ENCODE measurements at places on chromosomes 13 and 19.
A peak's percentile ranks its signal among the peaks of the same experiment; 100 is the strongest.

GRCh38 chr19:18152817-18153555 lies at the start of gene PIK3R2:
Gene PIK3R2 (plus strand): TSS chr19:18153163. CDS start chr19:18155880, 2,717 bp downstream.
- peak; percentile 90 for DNase-seq

GRCh38 chr13:49303533-49304252 lies 56.0 kb downstream of the CDADC1 start:
- DNase-seq, result no peak

- DNase-seq, result no peak
Measured at GRCh38 chr13:31853643-31854326, 114.5 kb downstream of the RXFP2 start.

- no peak for DNase-seq
Measured at GRCh38 chr13:114066956-114067355, 65.5 kb downstream of the RASA3 start.

GRCh38 chr19:16849168-16849567 lies 20.0 kb downstream of the SIN3B start:
- no peak for DNase-seq

DNA sequence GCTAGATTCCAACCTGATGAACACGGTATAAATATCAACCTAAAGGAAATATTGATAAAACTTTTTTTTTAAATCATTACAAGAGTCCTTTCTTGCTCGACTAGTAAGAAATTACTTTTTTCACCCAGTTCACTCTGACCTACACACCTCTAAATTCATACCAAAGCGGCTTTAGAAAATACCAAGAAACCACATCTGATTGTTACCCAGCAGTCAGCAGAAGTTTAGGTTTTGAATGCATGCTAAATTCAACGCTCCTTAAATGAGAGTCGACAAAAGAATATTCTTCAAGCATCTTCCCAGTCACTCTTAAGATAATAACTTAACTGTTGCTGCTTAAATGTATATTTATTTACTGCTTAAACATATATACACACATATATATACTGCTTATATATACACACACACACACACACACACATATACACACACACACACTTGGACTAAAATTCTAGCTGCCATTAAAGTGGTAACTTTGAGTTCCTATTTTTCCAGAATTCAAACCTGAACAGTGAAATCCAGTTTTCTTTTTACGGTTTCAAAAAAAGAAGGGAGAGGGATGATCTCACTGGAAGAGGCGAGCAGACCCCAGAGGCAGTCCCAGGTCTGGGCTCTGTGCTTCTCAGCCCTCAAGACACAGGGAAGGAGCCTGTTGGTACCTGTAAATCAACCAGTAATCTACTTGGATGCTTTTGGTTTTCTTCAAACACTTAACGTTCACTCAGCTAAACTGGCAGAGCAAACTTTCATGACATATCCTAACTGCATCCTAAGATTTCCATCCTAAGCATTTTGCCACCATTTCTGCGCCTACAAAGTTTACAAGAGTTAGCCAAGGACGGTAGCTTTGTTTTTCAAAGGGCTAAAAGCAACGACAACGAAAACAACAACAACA lies 1.7 kb downstream of the STK24 start:
- DNase-seq, result no peak

GRCh38 chr13:45195421-45195820 lies 5.4 kb downstream of the KCTD4 start:
- DNase-seq, result no peak
